Endodermal cell (in vitro differentiated cells): ENCODE measurements at places on chromosomes 7 and 10. TPM values are rescaled to one million over a fixed set of nuclear protein-coding genes. Genes with fewer than 3 reads are reported as not detected.

CARD11 gene
- total RNA-seq, result 10.8 and 14.8 TPM in 2 replicates

LBX1 gene
- not detected in 2 replicates for total RNA-seq

EFCAB10 gene
- total RNA-seq, result 0.50 and 0.68 TPM in 2 replicates

EXOC6 gene
- 13.1 to 21.3 TPM (median 20.3 TPM) in 3 replicates for total RNA-seq

H2BK1 gene
- not detected in 3 replicates for total RNA-seq

OR13A1 gene
- total RNA-seq, result 0.16 to 0.36 TPM in 2 of 3 replicates, not detected in the other

CCL24 gene
- total RNA-seq, result not detected in 3 replicates

SEMA3E gene
- 294 and 339 TPM in 2 replicates for total RNA-seq

CACNB2 gene
- 1.9 to 3.3 TPM (median 2.2 TPM) in 3 replicates for total RNA-seq

NSUN5 gene
- 42.1 and 43.3 TPM in 2 replicates for total RNA-seq

SLC18A3 gene
- not detected in 3 replicates for total RNA-seq

SSC4D gene
- 42.6 to 45.5 TPM (median 44.5 TPM) in 3 replicates for total RNA-seq

CYP26C1 gene
- total RNA-seq, result 0.35 and 0.43 TPM in 2 replicates

DNA sequence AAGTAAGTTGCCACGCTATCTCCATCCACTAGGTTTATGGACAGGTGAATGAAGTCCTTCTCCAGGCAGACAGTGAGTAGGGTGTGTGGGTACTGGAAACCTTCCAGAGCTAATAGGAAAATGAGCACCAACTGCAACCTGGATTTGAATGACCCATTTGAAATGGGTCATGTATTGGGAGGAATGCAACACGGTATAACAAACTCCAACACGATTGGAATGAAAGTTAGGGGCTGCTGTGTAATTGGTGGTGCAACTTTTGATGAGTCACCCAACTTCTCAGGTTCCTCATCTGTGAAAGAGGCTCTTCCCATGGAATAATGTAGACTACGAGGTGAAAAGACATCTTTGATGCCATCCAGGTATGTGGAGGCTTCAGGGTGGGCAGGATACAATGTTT, 241.4 kb upstream of the PODXL start:
- DNase-seq, result no peak

- peak; percentile 69 for DNase-seq
These were observed 58.7 kb downstream of the ZRANB1 start for GRCh38 chr10:125000366-125001312.

- no peak for DNase-seq
These were observed 48.8 kb upstream of the MYL10 start for GRCh38 chr7:101677797-101678479.

- DNase-seq, result peak; percentile 94
These were observed 608 bp downstream of the ACHE start for GRCh38 chr7:100894860-100895700.

DNA sequence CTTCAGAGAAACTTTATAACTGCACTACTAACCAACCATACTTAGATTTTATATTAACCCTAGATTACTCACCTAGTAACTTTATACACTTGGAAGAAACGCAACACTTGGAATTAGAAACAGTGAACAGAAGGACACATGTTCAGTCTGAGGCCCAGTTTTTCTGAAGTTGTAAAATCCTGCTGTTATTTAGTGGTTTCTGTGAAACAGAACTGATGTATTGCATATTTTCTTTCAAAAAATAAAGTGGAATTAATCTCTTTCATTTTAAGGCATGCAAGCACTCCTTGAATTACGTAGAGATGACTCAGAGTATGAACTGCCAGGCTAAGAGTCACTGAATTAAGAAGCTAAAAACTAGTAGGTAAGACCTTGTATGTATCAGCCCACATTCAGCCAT, 215.8 kb downstream of the SKAP2 start:
- no peak for DNase-seq

DNA sequence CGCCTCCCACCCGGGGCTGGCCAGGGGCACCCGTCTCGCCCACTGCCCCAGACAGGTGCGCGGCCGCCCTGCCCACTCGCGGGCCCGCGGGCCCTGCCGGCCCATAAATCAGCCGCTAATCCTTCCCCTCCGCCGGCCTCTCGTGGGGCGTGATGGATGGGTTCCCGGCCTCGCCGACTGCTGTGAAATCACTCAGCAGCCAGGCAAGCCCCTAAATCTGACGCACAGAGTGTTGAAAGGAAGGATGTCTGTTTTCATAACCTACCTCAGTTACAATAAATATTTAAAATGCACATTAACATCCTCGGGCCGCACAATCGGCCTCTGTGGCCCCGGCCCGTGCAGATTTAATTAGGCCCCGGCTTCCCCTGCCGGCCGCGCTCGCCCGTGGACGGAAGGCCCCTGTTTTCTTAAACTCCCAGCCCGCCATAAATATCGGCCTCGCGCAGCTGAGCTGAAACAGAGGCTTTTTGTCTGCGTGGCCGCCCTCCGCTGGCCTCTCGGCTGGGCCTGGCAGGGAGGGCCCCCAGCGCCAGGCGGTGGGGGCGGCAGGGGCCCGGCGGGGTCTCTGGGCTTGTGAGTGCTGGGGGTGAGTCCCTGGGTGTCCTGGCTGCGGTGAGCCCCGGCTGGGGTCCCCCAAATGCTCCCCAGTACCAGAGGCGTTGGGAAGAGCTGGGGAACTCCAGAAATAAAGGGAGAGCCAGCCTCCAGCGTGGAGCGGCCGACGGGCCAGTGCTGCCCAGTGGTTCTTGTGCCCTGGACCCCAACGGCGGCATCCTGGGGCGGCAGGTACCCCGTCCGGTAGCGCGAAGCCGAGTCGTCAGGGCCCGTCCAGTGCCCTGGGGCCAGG, 90.7 kb downstream of the UNCX start:
- DNase-seq, result no peak

DNA sequence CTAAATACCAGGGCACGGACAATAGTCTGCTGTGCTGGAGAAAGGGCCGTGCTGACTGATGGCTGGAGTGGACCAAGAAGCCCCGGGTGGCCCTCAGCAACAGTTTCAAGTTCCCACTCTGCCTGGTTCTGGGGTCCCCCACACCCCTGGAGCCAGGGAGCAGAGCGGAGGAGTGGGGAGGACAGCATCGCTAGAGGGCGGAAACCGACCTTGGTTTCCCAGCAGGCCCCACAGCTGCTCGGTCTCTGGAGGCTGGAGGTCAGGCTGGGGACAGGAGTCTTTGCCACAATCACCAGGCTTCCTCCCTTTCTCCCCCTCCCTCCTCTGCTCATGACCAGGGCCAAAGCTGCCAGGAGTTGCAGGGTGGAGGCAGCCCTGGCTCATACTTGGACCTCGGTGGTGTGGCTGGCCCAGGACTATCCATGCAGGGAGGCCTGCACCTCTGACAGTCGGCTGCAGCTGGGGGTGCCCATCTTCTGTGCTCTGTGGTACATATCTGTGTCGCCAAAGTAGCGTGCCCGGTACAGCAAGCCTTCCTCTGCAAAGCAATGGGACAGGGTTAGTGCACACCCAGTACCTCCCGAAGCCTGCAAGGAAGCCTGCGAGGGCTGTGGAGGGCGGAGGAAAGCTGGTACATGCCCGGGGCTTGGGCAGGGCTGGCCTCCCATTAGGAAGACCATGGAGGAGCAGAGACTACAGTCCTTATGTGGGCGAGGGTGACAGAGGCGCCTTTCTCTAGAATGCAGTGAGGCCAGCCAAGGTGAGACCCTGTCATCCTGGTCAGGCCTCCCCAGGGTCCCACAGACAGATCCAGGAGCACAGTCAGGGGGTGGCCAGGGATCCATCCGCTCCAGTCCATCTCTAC, 19.1 kb downstream of the DNAJB12 start:
- DNase-seq, result peak; percentile 36

GRCh38 chr10:23157691-23158369, 34.3 kb upstream of the PTF1A start:
- peak; percentile 60 for DNase-seq

- DNase-seq, result no peak
These were observed 3.6 kb upstream of the EXOC6 start for GRCh38 chr10:92844746-92845145.

DNA sequence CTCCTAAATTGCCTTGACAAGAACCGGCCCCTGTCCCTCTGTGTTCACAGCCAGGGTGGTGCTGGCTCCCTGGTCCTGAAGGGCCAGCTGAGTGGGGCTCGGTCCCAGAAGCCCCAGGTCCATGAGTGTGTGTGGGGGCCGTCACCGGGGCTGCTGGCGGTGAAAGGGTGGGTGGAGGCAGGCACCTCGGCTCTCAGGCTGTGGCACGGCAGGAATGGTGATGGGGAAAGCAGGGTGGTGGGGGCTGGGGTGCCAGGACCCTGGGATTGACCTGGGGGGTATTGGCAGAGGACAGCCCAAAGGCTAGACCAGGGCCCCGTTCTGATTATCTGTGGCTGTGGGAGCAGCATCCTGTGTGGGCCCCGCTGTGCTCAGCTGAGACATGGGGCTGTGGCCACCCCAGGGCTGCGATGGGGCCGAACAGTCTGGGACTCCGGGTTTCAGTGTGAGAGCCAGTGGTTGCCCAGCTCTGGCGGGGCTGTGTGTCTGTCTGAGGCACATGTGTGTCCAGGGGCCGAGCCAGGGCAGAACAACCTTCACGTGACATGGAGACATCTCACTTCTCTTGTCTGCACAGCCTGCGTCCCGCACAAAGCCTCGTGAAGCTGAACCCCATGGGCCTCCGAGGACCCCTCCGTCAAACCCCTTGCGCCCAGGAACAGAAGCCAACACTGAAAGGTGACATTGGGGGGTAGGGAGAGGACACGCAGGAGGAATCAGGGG, 144.2 kb downstream of the ELFN1 start:
- DNase-seq, result no peak

- no peak for DNase-seq
These were observed 244.8 kb upstream of the MINDY3 start for GRCh38 chr10:16105082-16105481.

DNA sequence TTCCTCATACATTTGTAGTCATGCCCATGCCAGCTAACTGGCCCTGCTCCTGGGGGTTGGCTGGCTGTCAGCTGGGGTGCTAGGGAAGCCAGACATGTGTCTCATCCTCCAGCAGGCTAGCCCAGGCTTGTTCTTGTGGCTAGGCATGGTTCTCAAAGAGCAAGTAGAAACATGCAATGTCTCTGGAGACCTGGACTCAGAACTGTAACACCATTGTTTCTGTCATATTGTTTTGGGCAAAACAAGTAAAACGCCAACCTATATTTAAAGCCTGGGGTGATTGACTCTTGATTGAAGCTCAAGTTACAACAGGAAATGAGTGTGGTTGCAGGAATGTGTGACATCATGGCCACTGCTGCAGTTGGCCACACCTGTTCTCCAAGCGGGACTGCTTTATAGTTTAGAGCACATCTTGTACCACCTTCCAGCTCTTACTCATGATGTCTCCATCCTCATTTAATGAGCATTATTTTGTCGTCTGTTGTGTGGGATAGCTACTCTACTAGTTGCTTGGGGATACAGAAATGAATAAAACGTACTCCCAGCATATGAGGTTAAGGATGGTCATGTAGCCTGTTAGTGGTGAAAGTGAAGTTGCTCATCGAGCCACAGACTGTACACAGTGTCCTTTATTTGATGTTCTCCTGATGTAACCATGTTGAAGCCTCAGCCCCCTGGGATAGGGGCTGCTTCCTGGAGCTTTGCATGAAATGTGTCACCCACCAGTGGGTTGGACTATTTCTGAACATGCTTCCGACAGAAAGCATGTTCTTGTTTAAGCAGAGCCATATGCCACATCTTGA, 168.4 kb downstream of the SORCS3 start:
- DNase-seq, result peak; percentile 69

DNA sequence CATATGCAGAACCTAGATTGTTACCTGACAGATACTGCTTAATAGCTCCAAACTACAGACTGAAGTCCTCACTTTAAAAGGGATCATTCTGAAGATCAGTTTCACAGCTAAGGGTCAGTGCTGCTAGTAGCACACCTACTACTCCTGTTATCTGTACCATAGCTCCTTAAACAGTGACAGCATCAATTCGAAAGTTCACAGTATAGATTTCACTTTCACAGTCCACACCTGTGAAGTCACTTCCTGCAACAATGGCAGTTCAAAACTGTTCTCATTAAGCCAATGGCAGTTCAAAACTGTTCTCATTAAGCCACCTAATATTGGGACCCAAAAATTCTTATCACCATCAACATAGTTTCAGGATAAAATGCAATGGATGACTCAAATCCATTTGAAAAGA, 10.7 kb upstream of the FHIP2A start:
- no peak for DNase-seq

DNA sequence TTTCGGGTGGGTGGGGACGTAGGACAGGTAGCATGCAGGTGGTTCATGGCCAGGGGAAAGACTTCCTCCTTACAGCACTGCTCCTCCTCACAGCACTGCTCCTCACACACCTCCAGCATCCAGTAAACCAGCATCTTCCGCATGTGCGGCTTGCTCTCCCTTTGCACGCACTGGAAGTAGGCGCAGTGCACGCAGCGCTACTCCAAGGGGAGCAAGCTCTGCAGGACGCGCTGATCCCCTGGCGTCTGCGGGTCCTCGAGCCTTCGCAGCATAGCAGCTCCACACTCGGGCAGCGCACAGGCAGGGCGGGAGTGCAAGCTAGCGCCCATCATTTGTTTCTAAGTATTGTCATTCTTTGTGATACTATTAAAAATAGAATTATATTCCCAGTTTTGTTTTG, 30.5 kb upstream of the MAP3K8 start:
- DNase-seq, result no peak

DNA sequence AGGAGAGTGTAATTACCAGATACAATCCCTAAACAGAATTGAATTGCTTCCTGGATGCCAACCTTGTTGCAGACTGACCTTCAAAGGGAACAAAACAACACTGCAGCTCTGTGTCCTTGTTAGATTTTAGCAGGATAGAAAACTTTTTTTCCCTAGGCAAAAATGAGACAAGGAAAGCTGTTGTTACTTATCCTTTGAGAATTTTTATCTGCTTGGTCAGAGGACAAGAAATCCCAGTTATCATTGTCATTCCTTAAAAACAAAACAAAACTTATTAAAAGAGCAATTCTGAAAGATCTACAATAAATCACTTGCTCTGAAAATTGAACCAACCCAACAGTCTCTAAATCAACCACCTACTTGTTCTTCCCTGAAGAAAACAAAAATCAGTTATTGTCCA, 652.6 kb downstream of the REEP3 start:
- no peak for DNase-seq

DNA sequence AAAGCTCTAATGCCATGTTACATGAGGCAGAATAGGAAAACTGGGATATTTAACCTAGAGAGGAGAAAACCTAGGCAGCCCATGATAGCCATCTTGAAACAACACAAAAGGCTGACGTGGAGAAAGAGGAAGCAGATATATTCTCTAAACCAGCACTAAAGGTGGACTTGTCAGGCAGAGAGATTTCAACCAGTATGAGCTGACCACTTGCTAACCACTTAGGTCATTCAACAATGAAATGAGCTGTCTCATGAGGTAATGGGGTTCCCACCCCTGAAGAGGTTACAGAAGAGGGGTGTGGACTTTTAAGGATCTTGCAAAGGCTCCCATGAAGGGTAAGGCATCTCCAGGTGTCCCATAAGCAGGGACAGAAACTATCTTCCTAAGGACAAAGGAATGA, 26.8 kb upstream of the EGR2 start:
- no peak for DNase-seq

GRCh38 chr7:141421306-141421705, 129.9 kb upstream of the AGK start:
- DNase-seq, result no peak

DNA sequence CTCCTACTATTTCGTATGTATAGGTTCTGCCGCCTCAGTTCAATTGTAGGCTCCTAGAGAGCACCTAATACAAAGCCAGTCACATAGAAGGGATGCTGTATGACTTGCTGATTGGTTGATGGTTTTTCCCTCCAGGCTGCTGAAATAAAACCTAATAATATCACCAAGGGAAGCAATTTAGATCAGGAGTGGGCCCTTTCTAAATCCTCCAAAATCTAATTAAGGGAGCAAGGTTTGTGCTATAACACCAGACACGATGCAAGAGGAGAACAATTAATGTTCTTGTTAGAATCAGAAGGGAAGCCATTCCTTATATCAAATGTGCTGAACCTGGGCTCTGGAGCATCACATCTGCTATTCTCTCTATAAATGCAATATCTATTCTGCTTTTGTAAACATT, 42.0 kb upstream of the SLC13A1 start:
- no peak for DNase-seq

GRCh38 chr10:70583669-70584037, 18.9 kb downstream of the PRF1 start:
- peak; percentile 35 for DNase-seq
